Activated naive CD4-positive, alpha-beta T cell treated with anti-CD3 and anti-CD28 coated beads, Interleukin-2, amount 50 U/mL, for 72 hours (primary cell): ENCODE measurements at places on chromosomes 7 and 10.

GRCh38 chr10:94282369-94282768, 80.4 kb downstream of the NOC3L start:
- DNase-seq = no peak

- DNase-seq = no peak
These were observed 247.0 kb upstream of the FERD3L start for GRCh38 chr7:19392246-19392645.

- peak; percentile 78 for DNase-seq
These were observed 17.0 kb upstream of the GIMAP2 start for GRCh38 chr7:150668472-150668911.

GRCh38 chr10:123930340-123931001, 38.9 kb upstream of the CPXM2 start:
- no peak for DNase-seq

- no peak for DNase-seq
These were observed 261.0 kb downstream of the HDAC9 start for GRCh38 chr7:18756378-18757050.

- no peak for DNase-seq
These were observed 111.9 kb downstream of the SVIL start for GRCh38 chr10:29522918-29523317.
